Diencephalon (tissue), 1 donor: ENCODE measurements at places on chromosomes 7 and 10. TPM values are rescaled to one million over a fixed set of nuclear protein-coding genes. Genes with fewer than 3 reads are reported as not detected.

Gene FFAR4
- 1.2 TPM for total RNA-seq

Gene LRRC17
- 33.2 TPM for total RNA-seq

Gene UPK3BL2
- total RNA-seq: 2.8 TPM

Gene LLCFC1
- not detected for total RNA-seq

Gene NXPH1
- 94.6 TPM for total RNA-seq

Gene LEP
- total RNA-seq: not detected

Gene LIPF
- total RNA-seq: not detected

Gene SEPHS1
- total RNA-seq: 51.7 TPM

Gene TNS3
- total RNA-seq: 28.8 TPM

Gene LOXL4
- total RNA-seq: 0.46 TPM

Gene RTKN2
- total RNA-seq: 10.6 TPM

Gene EVX1
- not detected for total RNA-seq

Gene PRLHR
- total RNA-seq: 1.2 TPM

Gene HOXA9
- not detected for total RNA-seq

Gene SPDYE3
- total RNA-seq: not detected

Gene BTBD16
- total RNA-seq: not detected

Gene SPDYE16
- 0.23 TPM for total RNA-seq

Gene SH2D4B
- 0.23 TPM for total RNA-seq

Gene CRTAC1
- 55.8 TPM for total RNA-seq

Gene ADAP1
- total RNA-seq: 50.3 TPM

Gene BZW2
- total RNA-seq: 57.7 TPM

Gene TMEM225B
- 0.23 TPM for total RNA-seq

Gene WDFY4
- 1.6 TPM for total RNA-seq

Gene PAPOLB
- 1.8 TPM for total RNA-seq

Gene RPS24
- 2,051 TPM for total RNA-seq

Gene SUPV3L1
- 35.1 TPM for total RNA-seq

Gene SLC26A3
- not detected for total RNA-seq

Gene EPHB6
- total RNA-seq: 21.9 TPM

Gene BAMBI
- 10.4 TPM for total RNA-seq

Gene LIPJ
- total RNA-seq: 1.6 TPM

Gene ADAM8
- 1.4 TPM for total RNA-seq

Gene PLEKHS1
- not detected for total RNA-seq

Gene PNLIPRP2
- total RNA-seq: not detected

Gene ICA1
- total RNA-seq: 64.4 TPM

Gene TCAF2
- 0.92 TPM for total RNA-seq

Gene TSPAN12
- 16.8 TPM for total RNA-seq

Gene EN2
- 0.23 TPM for total RNA-seq

Gene SLC16A9
- 16.1 TPM for total RNA-seq

Gene SP4
- total RNA-seq: 57.4 TPM

Gene LHFPL3
- 66.0 TPM for total RNA-seq

Gene ASZ1
- total RNA-seq: not detected
